ENCODE measurements at places on chromosomes 5 and 9.

DNA sequence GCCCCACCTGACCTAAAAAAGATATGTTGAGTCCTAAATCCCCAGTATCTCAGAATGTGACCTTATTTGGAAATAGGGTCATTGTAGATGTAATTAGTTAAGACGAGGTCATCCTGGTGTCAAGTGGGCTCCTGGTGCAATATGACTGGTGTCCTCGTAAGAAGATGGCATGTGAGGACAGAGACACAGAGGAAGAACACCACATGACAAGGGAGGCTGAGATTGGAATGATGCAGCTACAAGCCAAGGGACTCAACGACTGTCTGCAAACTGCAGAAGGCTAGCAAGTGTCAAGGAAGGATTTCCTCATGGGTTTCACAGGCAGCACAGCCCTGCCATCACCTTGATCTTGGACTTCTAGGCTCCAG, 100.4 kb upstream of the DAP start:
- no peak for DNase-seq

DNA sequence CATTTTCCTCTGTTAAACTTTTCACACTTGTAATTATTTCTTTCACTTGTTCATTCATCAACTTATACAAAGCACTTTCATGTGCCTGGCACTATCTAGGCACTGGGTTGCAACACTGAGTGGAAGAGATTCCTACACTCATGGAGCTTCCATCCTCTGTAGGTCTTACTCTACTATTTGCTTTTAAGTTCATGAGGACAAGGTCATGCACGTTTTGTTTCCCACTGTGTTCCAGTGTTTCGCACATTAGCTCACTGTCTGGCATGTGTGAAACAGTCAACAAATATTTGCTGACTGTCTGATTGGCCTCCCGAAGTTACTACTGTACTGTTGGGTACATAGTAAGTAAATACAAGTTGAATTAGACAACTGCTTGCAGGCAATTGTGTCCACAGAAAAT, 87.9 kb upstream of the IFNK start:
- DNase-seq, result no peak

GRCh38 chr5:158809310-158809850, 290.3 kb downstream of the EBF1 start:
- no peak for DNase-seq

DNA sequence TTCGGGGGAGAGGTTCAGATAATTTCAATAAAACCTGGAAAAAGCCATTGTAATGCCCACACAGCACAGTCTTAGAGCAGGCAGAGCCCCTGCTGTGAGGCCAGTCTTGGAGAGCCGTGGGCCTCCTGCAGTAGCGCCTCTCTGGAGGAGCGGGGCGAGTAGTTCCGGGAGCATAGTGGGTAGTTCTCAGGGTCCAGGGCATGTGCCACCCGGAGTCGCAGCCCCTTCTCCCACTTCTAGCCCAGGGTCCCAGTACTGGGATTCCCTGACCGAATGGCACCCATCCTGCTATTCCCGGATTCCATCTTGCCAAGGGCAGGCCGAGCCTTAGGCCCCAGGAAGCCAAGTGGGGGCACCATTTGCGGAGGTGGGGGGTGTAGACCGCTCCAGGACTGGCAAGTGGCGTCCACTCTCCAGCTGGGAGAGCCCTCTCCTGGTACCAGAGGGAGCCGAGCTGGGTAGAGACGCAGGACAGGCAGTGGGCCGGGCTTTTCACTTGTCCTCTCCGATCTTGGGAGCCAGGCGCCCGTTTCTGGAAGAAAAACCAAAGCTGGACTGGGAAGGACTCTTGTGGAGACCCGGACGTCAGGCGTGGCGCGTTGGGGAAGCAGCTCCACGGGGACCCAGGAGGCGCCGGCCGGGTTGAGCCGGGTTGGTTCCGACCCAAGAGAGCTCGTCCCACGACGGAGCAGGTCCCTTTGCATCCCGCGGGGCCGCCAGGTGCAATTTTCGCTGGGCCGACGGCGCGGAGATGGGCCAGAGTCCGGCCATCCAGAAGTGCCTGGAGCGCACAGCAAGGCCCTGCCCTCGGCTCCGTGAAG, 12.1 kb downstream of the PROP1 start:
- no peak for DNase-seq

DNA sequence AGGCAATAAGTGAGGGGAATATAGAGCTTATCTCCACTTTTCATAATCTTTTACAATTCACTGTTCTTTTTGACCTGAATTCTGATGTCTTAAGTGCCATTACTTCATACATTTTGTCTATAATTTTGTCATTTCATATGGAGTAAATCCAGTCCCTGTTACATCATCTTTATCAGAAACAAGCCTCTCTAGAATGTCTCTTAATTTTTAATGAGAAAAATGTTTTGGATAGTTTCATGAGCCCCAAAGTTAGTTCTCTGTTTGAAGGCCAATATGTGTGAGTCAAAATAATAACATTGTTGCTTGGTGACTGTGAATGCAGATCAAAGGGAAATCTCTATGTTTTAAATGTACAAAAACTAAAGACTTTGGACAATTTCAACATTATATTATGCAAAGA, 329.6 kb upstream of the ARRDC3 start:
- no peak for DNase-seq

GRCh38 chr5:142411656-142412425, 87.0 kb upstream of the SPRY4 start:
- DNase-seq, result no peak

DNA sequence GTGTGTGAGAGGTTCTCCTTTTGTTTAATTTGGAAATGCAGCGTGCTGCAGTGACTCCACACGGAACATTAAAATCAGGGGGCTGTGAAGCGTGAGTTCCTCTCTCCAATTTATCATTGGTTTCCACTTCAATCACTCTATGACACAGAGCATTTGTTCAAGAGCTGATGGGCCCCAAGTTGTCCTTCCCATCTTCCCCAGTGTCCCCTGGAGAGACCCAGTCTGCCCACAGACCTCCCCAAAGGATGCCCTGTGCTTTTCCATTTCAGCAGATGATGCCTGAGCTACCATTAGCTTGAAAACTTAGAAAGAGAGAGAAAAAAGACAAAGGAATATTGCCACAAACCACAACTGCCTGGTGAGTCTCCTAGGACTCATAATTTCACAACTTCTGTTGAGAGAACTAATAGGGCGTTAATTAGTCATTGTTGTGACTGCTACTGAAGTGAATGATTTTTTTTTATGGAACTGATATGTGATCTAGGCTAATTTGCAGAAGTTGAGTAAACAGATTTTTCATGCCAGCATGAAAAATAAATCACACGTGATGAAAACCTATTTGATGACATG, 772.7 kb downstream of the SEMA5A start:
- DNase-seq, result no peak

- DNase-seq, result no peak
Observed at GRCh38 chr5:58266402-58266801, 193.5 kb downstream of the PLK2 start.

DNA sequence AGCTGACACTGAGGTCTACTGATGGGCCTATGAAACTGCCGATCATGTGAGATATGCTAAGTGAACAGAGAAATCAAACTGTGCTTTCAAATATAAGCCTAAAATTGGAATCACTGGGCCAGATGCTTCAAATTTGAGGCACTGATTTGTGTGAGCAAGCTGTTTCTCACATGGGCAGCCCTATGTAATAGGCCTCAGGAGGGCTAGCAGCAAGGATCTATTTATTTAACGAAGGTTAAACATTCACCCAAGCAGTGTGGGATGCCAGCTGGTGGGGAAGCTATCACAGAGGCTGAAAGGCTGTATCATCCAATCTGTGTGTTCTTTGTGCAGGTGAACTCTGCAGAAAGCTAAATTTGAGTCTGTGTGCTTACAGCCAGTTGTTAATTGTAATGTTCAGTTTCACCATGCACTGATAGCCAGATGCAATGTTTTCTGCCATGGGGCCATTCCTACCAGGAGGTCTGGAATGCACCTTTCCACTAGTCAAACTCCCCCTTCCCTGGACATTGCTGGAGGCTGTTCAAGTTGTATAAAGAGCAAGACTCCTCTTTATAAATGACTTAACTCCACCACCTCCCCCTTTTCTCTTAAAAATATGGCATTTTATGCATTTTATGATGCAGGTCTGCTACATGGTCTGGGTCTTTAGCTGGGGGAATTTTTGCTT, 228.9 kb downstream of the SH3GL2 start:
- no peak for DNase-seq

- DNase-seq, result no peak
Observed at GRCh38 chr9:122403381-122404000, 32.7 kb downstream of the PTGS1 start.

DNA sequence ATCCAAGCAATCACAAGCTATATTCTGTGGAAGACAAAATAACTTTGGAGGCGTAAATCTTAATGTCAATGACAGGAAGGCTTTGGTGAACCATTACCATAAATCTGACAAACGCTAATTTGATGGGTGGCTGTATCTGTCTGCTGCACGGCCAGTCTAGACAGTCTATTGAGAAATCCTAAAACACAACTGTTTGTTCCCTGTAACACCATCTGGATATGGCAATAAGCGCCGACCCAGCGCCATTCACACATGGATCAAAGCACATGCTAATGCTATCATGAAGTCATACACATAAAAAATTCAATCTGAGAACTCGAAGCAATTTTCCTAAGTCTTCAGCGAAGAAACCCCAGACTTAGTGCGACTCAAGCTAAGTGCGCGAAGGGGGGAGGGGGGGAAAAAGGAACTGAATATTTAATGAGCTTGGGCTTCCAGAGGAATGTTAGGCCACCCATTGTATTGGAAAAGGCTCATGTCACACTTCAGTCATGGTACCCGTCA, 95.1 kb downstream of the ARL15 start:
- DNase-seq, result no peak

DNA sequence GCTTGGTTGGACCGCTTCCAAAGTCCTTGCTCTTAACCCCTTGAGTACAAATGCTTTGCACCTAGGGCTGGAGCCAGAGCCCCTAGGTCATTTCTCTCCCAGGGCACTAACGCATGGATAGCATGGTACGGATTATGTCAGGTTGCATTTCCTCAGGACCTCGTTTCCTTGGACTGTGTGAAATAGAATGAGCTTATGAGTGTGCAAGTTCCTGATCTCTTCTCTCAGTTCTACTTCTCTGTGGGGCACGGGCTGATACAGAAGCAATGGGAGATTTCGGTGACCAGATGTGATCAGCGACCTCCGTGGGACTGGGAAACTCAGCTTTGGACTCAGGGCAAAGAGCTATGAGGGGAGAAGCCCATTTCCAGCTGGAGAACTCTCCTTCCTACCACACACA, 14.2 kb downstream of the SPARC start:
- DNase-seq, result no peak

Measured in stimulated activated CD8-positive, alpha-beta memory T cell treated with anti-CD3 and anti-CD28 coated beads, Interleukin-15, amount 100 ng/mL, for 4 hours (primary cell).